ENCODE measurements at places on chromosomes 12 and 14.

DNA sequence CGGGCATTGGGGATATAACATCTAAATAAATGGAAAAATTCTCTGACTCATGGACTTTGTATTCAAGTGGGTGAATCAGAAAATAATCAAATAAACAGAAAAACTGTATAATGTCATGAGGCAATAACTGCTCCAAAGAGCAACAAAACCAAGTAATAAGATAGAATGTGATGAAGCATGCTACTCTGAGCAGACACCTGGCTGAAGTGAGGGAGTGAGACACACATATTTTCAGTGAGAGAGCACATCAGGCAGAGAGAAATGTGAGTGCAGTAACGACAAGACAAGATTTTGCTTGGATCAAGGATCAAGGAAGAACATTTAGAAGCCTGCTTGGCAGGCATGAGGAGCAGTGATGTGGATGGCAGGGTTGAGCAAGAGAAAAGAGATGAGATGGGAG lies 75.8 kb upstream of the CCDC91 start:
- H3K27me3 ChIP-seq, result no peaks in the 10 kb centered on the region
- H3K4me3 ChIP-seq, result no peak overlapping the region

DNA sequence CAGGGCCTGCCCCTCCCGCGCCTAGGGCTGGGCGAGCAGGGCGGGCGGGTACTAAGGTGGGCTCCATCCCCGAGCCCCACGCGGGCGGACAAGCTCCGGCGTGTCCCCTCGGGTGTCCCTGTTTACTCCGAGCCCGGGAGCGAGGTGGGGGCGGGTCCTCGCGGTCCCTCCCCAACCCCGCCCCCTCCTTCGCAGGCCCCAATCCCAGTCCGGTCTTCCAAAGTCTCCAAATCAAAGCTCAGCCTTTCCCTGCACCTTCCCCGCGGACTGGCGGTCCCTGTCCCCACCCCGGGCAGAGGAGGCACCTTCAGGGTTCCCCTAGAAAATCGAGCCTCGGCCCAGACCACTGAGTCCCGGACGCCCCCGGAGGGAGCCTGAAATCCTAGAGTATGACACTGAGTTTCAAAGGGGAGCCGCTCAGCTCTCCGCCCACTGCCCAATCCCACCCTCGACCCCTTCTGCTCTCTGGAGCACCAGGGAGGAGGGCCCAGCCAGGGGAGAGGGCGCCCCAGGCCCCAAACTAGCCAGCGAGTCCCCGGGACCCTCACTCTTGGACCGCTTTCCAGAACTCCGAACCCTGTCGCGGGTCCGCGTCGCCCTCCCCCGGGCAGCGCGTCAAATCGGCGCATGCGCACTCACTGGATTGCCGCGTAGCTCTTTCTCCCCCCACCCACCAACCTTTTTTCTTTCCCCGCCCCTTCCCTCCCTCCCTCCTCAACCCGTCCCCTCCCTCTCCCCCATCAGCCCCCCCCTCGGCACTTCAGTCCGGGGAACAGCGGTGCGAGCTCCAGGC lies at the start of gene LRP1:
Gene LRP1, plus strand, starts transcription at position 758 of the 793 bp plus-strand sequence. CDS start 482 bp downstream, outside the sequence.
- H3K27ac ChIP-seq, result no peak within 1 kb of the TSS
- H3K4me3 ChIP-seq, result peak within 1 kb of the TSS; percentile 75
- peaks cover 39% of the 10 kb centered on the region for H3K27me3 ChIP-seq

- H3K27me3 ChIP-seq, result no peaks in the 10 kb centered on the region
- no peaks in the 10 kb centered on the region for H3K36me3 ChIP-seq
- H3K4me1 ChIP-seq, result no peaks in the 10 kb centered on the region
- H3K4me3 ChIP-seq, result no peak overlapping the region
- H3K27ac ChIP-seq, result no peak overlapping the region
These were observed 16.0 kb downstream of the SLC41A2 start for GRCh38 chr12:104942075-104942474.

DNA sequence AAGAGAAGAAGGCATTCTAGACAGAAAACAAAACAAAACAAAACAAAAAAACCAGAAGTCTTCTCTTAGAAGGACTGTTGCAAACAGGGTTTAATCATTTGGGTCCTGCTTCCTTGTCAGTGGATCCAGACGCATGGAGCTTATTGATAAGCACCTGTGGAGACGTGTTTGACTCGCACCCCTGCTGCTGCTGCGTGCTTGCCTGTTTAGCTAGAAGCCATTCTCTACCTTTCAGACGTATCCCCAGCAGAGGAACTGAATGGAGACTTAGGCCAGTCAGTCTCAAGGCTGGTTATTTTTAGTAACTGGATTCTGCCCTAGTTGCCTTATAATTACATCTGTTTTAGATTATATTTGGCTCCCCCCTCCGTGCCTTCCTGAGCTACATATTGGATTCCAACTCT lies 186.1 kb upstream of the EEA1 start:
- H3K27me3 ChIP-seq, result no peaks in the 10 kb centered on the region
- DNase-seq, result no peak
- no peaks in the 10 kb centered on the region for H3K36me3 ChIP-seq
- no peaks in the 10 kb centered on the region for H3K4me1 ChIP-seq
- H3K4me3 ChIP-seq, result no peak overlapping the region

GRCh38 chr12:101490286-101490920 lies 15.3 kb downstream of the SPIC start:
- no peak overlapping the region for H3K4me3 ChIP-seq
- peak; percentile 55 for DNase-seq
- H3K27me3 ChIP-seq, result no peaks in the 10 kb centered on the region
- H3K4me1 ChIP-seq, result no peaks in the 10 kb centered on the region
- H3K27ac ChIP-seq, result no peak overlapping the region

- H3K36me3 ChIP-seq, result no peaks in the 10 kb centered on the region
- H3K4me1 ChIP-seq, result no peaks in the 10 kb centered on the region
- H3K4me3 ChIP-seq, result no peak overlapping the region
- no peak for DNase-seq
- H3K27me3 ChIP-seq, result no peaks in the 10 kb centered on the region
- no peak overlapping the region for H3K27ac ChIP-seq
These were observed 10.9 kb upstream of the ULK1 start for GRCh38 chr12:131883521-131883900.

DNA sequence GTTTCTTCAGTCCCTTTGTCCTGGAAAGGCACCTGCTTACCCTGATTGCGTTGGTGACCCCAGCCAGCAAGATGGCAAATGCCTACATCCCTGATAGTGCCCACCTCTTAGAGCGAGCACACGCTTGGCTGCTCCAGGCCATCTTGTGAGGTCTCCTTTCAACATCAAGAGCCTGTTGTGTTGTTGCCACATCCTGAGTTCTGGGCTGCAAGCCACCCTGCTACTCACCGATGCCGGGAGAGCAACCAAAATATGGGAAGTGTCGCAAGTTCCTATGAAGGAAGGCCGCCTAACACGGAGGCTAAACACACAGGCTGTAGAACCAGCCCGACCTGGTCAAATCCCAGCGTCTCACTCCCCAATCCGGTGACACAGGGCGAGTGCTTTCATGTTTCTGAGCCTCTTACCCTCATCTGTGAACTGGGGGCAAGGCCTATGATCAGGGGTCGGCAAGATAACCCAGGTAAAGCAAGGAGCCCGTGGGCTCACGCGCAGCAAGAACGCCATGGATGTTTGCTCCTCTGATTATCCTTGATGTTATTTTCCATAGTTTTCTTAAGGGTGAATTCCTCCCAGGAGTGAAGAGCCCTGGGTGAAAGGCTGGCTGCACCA lies 98.4 kb downstream of the LGMN start:
- H3K27me3 ChIP-seq, result no peaks in the 10 kb centered on the region
- H3K4me1 ChIP-seq, result peaks cover 7% of the 10 kb centered on the region
- H3K27ac ChIP-seq, result no peak overlapping the region
- DNase-seq, result no peak

GRCh38 chr12:89803412-89803811 lies 94.8 kb upstream of the ATP2B1 start:
- no peaks in the 10 kb centered on the region for H3K4me1 ChIP-seq
- H3K4me3 ChIP-seq, result no peak overlapping the region
- DNase-seq, result no peak
- no peak overlapping the region for H3K27ac ChIP-seq
- H3K27me3 ChIP-seq, result no peaks in the 10 kb centered on the region

- no peaks in the 10 kb centered on the region for H3K4me1 ChIP-seq
- no peak for DNase-seq
- H3K27me3 ChIP-seq, result no peaks in the 10 kb centered on the region
These were observed 8.3 kb downstream of the ANKRD33 start for GRCh38 chr12:51896236-51896635.

- no peaks in the 10 kb centered on the region for H3K4me1 ChIP-seq
- DNase-seq, result no peak
- no peak overlapping the region for H3K27ac ChIP-seq
- no peaks in the 10 kb centered on the region for H3K27me3 ChIP-seq
These were observed 10.5 kb downstream of the CACNA2D4 start for GRCh38 chr12:1907652-1908611.

DNA sequence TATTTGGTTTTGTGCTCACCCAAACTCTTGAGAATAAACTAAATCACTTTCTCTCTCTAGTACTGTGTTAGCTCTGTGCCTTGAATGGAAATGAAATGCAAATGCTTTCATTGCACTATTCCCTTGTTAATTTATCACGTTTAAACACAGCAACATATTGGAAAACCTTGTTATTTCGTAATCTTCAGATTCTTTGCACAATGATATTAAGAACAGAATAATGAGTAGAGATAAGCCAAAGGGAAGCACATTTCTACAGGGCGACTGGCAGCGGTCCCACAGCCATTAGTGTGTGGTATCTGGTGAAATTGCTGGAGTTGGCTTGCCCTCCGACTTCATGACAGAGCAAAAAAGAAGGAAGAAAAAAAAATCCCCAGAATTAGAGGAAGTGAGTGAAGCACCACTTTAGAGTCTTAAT lies 166.1 kb upstream of the E2F7 start:
- no peak overlapping the region for H3K4me3 ChIP-seq
- no peaks in the 10 kb centered on the region for H3K4me1 ChIP-seq
- no peak for DNase-seq
- no peaks in the 10 kb centered on the region for H3K36me3 ChIP-seq
- no peaks in the 10 kb centered on the region for H3K27me3 ChIP-seq

GRCh38 chr12:57477710-57478681 lies 1.7 kb downstream of the ARHGAP9 start:
- no peaks in the 10 kb centered on the region for H3K27me3 ChIP-seq
- H3K4me3 ChIP-seq, result no peak overlapping the region
- peaks cover 8% of the 10 kb centered on the region for H3K4me1 ChIP-seq

GRCh38 chr12:103827911-103828391 lies 13.1 kb downstream of the NT5DC3 start:
- no peak overlapping the region for H3K4me3 ChIP-seq
- no peak overlapping the region for H3K27ac ChIP-seq
- DNase-seq, result no peak
- H3K4me1 ChIP-seq, result no peaks in the 10 kb centered on the region

DNA sequence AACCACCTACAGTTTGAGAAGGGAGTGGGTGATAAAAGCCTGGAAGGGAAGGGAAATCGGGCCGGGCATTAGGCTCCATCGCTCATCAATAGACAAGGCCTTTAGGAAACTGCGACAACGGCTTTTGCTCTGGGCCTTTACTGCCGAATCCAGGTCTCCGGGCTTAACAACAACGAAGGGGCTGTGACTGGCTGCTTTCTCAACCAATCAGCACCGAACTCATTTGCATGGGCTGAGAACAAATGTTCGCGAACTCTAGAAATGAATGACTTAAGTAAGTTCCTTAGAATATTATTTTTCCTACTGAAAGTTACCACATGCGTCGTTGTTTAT lies 261 bp upstream of the RNU7-1 start:
- peak overlapping the region; percentile 90 for H3K4me3 ChIP-seq
- H3K36me3 ChIP-seq, result no peaks in the 10 kb centered on the region

- H3K4me1 ChIP-seq, result peaks cover 28% of the 10 kb centered on the region
- peak; percentile 67 for DNase-seq
These were observed 23.3 kb upstream of the EMP1 start for GRCh38 chr12:13173012-13173932.

GRCh38 chr12:45234139-45234865 lies 18.4 kb downstream of the ANO6 start:
- no peak overlapping the region for H3K4me3 ChIP-seq
- no peaks in the 10 kb centered on the region for H3K27me3 ChIP-seq
- no peak overlapping the region for H3K27ac ChIP-seq
- peaks cover 31% of the 10 kb centered on the region for H3K4me1 ChIP-seq

- no peaks in the 10 kb centered on the region for H3K36me3 ChIP-seq
- H3K27ac ChIP-seq, result no peak overlapping the region
- no peaks in the 10 kb centered on the region for H3K4me1 ChIP-seq
- no peak overlapping the region for H3K4me3 ChIP-seq
- no peak for DNase-seq
These were observed 543.9 kb upstream of the LRFN5 start for GRCh38 chr14:41062826-41063225.

DNA sequence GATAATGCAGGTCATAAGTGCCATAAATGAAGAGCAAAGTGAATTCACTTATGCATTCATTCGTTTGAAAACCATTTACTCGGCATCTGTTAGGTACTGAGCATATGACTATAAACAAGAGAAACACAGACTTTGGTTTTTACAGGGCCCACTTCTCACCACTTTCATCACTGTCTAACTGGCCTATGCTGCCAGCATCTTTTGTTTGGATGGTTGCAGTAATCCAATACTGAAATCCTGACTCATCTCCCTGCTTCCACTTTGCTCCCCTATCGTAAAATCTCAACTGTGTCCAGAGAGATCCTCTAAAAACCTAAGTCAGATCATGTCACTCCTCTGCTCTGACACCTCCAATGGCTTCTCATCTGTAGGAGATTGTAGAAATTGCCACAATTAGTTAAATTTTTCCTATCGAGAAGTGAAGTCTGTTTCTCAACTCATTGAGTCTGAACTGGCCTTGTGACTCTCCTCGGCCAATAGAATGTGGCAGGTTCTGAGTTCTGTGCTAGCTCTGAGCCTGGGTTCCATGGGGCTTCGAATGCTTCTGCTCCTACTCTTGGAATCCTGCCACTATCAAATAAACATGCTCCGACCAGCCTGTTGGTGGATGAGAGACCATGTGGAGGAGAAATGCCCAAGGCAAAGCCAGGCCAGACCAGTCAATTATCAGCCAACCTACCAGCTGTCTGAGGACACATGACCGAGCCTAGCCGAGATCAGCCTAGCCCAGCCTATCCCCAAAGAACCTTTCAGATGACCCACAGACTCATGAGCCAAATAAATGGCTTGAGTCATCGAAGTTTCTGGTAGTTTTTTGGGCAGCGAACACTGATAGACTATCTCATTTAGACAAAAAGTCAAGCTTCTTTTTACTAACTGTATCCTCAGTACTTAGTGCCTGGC lies 2.2 kb upstream of the BATF start:
- H3K36me3 ChIP-seq, result no peaks in the 10 kb centered on the region
- no peak overlapping the region for H3K27ac ChIP-seq
- H3K4me3 ChIP-seq, result no peak overlapping the region
- H3K4me1 ChIP-seq, result peaks cover 8% of the 10 kb centered on the region
- no peaks in the 10 kb centered on the region for H3K27me3 ChIP-seq

GRCh38 chr12:120856980-120857379 lies 47.2 kb downstream of the SPPL3 start:
- peaks cover 5% of the 10 kb centered on the region for H3K4me1 ChIP-seq
- no peaks in the 10 kb centered on the region for H3K27me3 ChIP-seq

- no peaks in the 10 kb centered on the region for H3K36me3 ChIP-seq
- no peak overlapping the region for H3K4me3 ChIP-seq
- H3K4me1 ChIP-seq, result no peaks in the 10 kb centered on the region
- no peak overlapping the region for H3K27ac ChIP-seq
These were observed 2.5 kb downstream of the PGF start for GRCh38 chr14:74952697-74953484.
